Tibial artery (tissue), 4 donors: ENCODE measurements at places on chromosomes 3 and 15.
A peak's percentile ranks its signal among the peaks of the same experiment; 100 is the strongest.

DNA sequence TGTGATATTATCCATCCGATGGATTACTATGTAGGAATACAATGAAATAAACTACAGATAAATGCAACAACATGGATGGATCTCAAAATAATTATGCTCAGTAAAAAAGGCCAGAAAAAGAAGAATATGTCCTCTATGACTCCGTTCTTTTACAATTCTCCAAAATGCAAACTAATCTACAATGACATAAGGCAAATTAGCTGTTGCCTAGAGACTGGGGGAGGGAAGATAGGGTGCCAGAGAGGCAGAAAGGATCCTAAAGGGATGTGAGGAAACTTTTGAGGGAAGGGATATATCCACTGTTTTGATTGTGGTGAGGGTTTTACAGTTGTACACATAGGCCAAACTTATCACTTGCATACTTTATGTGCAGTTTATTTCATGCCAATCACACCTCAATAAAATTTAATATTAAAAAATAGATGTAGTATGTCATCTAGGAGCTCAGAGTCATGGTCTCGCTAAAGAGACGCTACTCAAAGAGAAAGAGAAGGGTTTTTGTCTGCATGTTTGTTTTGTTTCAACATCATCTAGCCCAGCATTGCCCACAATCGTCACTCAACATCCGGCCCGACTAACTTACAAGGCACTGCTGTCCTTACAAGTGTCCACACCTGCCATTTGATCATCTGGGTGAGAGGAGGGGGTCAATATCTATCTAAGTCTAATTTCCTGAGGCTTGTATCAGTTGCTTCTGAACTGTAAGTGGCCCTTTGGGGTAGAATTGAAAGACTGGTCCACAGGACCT, 29.5 kb downstream of the HES1 start:
- H3K36me3 ChIP-seq = no peaks in the 10 kb centered on the region
- H3K4me1 ChIP-seq = peaks cover 6% of the 10 kb centered on the region
- H3K27ac ChIP-seq = no peak overlapping the region
- DNase-seq = no peak
- H3K4me3 ChIP-seq = no peak overlapping the region

DNA sequence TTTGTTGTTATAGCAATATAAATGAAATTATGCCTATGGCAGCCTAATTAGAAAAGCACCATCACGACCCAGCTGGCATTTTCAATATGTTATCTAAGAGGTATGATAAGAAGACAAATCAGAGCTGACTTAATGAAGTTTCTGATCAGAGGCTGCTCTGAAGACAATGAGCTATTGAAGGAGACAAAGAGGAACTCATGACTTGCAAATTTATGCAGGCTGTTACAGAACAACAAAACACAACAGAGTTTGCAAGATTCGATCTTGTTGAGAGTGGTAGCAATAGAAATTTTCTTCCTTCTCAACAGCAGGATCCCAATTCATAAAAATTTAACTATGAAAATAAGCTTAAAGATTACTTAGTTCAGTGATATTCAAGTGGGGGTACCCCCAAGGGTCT, 7.7 kb downstream of the CCDC54 start:
- no peak overlapping the region for H3K4me3 ChIP-seq
- DNase-seq = no peak
- H3K27ac ChIP-seq = no peak overlapping the region
- no peaks in the 10 kb centered on the region for H3K4me1 ChIP-seq

DNA sequence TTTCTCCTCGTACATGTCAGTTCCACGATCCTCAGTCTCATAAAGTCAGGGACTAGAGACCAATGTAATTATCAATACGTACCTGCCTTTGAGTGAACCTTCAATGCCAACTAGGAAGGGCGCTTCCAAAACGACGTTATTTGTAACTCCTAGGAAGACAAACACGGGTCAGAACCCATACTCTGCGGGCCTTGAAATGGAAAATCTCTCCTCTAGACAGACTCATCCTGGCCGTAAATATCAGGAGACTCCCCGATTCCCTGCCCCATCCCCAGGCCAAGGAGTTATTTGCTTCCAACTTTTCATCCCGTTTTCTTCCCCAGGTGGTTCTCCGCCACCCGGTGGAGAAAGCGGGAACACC, 578 bp downstream of the OIP5 start:
- H3K27ac ChIP-seq = peak overlapping the region; percentile 13
- no peak for DNase-seq
- no peaks in the 10 kb centered on the region for H3K4me1 ChIP-seq
- peak overlapping the region; percentile 84 for H3K4me3 ChIP-seq
- H3K36me3 ChIP-seq = no peaks in the 10 kb centered on the region

GRCh38 chr3:76025561-76025960, 240.2 kb upstream of the ZNF717 start:
- H3K36me3 ChIP-seq = no peaks in the 10 kb centered on the region
- H3K27me3 ChIP-seq = no peaks in the 10 kb centered on the region
- no peaks in the 10 kb centered on the region for H3K4me1 ChIP-seq
- no peak for DNase-seq
- no peak overlapping the region for H3K27ac ChIP-seq

- no peak overlapping the region for H3K27ac ChIP-seq
- H3K27me3 ChIP-seq = no peaks in the 10 kb centered on the region
- no peak for DNase-seq
- no peak overlapping the region for H3K4me3 ChIP-seq
- no peaks in the 10 kb centered on the region for H3K36me3 ChIP-seq
Observed at GRCh38 chr15:38994310-38994709, 429.7 kb upstream of the RASGRP1 start.

- no peaks in the 10 kb centered on the region for H3K4me1 ChIP-seq
- no peak for DNase-seq
- no peaks in the 10 kb centered on the region for H3K27me3 ChIP-seq
Observed at GRCh38 chr3:46221938-46222337, 13.8 kb upstream of the CCR1 start.

GRCh38 chr3:171801738-171802589, 8.3 kb downstream of the PLD1 start:
- peak overlapping the region; percentile 3 for H3K27ac ChIP-seq
- no peak overlapping the region for H3K4me3 ChIP-seq
- no peak for DNase-seq
- H3K4me1 ChIP-seq = peaks cover 62% of the 10 kb centered on the region
- H3K36me3 ChIP-seq = no peaks in the 10 kb centered on the region

- H3K4me3 ChIP-seq = no peak overlapping the region
- H3K4me1 ChIP-seq = no peaks in the 10 kb centered on the region
- no peak overlapping the region for H3K27ac ChIP-seq
- H3K36me3 ChIP-seq = no peaks in the 10 kb centered on the region
- no peaks in the 10 kb centered on the region for H3K27me3 ChIP-seq
Observed at GRCh38 chr3:106566277-106566676, 697.5 kb upstream of the CBLB start.
